ACHN (cell line): ENCODE measurements at places on chromosomes 12 and 14.

- peak; percentile 60 for DNase-seq
Measured at GRCh38 chr14:78164226-78164853, 5.8 kb upstream of the NRXN3 start.

DNA sequence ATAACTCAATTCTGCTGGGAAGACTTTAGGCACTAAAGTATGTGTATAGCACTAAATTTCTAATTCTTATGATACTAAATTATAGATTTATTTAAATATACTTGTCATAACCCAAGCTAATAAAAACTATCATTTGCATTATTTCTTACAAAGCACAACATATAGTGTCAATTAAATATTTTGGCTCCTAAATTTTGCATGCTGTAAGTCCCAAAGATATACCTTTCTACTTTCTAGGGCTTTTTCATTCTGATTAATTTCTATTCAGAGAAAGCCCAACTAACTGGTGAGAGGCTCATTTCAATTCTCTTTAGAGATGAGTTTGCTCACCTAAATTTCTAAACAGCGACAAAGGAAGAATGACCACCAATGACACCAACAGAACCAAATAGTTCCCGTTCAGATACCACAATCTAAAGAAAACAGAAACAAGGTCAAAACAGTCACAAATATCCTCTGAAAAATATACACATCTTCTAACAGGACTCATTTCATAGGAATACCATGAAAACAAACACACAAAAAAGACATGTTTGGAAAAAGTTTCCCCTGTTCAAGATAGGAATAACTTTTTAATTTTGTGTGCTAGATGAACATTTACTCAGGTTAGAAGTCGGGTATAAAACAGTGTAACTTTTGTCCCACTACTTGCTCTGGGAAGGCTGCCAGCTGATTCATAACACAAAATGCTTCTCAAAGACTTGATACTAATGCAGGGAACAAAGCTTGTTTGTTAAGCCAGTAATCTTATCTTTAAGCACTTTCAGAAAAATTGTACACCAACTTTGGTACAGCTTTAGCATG is 7.6 kb downstream of the SLC38A2 start:
- peak; percentile 75 for DNase-seq

GRCh38 chr14:77094672-77095284 is 3.3 kb upstream of the CIPC start:
- DNase-seq: peak; percentile 73

- no peak for DNase-seq
Measured at GRCh38 chr12:64706857-64707256, 52.3 kb downstream of the GNS start.

GRCh38 chr12:120472521-120472920 is 3.0 kb upstream of the SRSF9 start:
- no peak for DNase-seq

GRCh38 chr12:86669010-86669409 is 412.8 kb upstream of the MGAT4C start:
- no peak for DNase-seq

DNA sequence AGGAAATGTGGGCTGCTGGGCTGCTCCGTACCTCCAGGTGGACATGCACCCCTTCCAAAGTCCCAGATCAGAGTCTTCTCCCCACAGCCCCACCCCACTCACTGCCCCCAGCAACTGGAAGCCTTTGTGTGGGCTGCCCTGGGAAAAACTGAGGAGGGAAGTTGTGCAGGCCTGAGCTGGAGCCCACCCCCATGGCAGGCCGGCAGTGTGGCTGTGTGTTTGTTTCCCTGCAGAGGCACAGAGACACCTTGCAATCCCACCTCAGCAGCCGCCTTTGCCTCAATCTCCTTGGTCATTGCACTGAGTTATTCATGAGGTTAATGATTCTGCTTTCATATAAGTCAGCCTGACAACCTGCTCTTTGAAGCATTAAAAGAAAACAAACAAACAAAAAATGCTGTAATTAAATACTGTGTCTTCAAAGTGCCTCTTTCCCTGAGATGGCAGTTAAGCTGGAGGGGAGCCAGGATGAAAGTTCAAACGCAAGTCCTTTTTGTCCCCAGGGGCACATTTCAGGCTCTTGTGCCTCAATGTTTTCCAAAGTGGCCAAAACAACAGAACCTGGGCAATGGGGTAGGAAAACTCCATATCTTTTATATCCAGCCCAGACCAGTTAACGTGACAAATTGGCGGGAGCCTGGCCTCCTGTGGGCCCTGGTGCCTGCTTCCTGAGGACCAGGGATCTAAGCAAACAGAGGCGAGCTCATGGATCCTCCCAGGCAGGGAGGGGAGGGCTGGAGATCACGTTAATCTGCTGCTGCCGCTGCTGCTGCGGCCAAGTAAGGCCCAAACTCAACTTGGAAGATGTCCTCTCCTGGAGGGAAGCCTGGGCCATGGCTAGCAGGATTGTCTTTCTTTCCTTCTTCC is 51.9 kb upstream of the TSPAN11 start:
- DNase-seq: no peak

GRCh38 chr12:67070604-67071003 is 198.6 kb upstream of the CAND1 start:
- DNase-seq: no peak
